ENCODE measurements at places on chromosomes 1 and 21.

GRCh38 chr1:179708434-179709195 is 34.5 kb upstream of the FAM163A start:
- DNase-seq, result no peak

DNA sequence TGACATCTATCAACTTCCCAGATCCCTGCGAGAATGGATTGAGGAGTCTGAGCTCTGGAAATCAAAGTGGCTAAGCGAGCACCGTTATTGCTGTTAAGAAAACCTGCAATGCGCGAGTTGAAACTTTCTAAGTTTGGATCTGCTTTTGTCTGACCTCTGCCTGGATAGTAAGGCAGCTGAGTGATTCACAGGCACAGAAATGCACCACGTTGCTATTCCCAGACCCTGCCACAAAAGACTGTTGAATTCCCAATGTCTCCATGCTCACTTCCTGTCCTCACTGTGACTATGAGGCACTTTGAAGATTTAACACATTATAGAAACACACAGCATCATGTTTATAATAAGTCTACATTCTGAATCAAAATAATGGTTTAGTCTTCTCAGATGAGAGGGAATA is 27.1 kb upstream of the CNIH3 start:
- no peak for DNase-seq

DNA sequence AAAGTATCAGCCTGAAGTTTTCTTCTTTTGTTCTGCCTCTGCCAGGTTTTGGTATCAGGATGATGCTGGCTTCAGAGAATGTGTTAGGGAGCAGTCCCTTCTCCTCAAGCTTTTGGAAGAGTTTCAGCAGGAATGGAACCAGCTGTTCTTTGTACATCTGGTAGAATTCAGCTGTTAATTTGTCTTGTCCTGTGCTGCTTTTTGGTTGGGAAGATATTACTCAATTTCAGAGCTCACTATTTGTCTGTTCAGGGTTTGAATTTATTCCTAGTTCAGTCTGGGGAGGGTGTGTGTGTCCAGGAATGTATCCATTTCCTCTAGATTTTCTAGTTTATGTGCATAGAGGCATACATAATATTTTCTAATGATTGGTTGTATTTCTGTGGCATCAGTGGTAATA is 12.8 kb downstream of the ZNF678 start:
- no peak for DNase-seq

GRCh38 chr1:170594066-170594626 is 62.2 kb downstream of the GORAB start:
- no peak for DNase-seq

DNA sequence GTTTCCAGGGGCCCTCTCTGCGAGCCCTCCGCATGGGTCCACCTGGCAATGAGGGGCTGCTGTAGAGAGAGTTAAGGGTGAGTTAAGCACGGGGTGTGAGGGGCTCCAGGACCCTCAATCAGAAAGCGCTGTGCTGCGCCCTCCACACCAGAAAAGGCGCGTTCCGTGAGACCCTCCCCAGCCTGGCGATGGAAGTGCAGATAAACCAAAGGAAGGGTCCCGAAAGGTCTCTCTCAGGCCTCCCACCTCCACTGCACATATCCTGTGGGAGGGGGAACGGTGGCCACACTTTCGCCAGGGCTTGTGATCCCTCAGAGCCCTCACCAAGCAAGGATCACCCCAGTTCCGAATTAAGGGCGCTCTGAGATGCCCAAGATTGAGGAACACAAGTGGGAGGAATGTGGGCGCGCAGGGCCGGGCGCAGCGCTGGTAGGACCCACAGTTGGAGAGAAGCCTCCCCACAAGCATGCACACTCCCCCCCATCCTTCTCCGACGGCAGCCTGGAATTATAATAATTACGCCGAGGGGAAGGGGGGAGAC is 1.1 kb downstream of the WNT3A start:
- DNase-seq, result no peak

DNA sequence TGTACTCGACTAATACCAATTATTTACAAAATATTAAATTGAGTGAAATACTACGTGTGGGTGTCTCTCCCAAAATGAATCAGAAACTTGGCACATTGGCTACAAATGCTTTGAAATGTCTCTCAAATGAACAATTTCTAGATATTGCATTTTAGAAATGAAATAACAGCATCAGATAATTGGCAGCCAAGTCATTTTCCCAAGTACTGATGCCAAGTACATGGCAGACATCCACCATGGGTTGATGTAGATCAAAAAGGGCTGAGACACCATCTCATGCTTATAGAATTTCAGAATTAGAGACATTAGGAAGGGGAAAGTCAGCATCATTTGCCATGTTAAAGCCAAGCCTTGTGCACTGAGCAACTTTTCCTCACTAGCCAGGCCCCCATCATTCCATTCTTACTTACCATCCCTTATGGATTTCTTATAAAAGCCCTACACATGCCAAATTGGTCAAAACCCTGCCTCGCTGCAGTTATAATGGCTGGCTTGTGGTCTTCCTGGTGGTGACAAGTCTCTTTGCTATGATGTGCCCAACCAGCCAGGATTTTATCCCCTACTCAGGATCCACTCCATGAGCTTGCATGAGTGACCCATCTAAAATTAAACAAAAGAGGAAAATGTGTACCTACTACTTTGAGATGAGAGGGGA is 73.1 kb downstream of the GREM2 start:
- DNase-seq, result no peak

DNA sequence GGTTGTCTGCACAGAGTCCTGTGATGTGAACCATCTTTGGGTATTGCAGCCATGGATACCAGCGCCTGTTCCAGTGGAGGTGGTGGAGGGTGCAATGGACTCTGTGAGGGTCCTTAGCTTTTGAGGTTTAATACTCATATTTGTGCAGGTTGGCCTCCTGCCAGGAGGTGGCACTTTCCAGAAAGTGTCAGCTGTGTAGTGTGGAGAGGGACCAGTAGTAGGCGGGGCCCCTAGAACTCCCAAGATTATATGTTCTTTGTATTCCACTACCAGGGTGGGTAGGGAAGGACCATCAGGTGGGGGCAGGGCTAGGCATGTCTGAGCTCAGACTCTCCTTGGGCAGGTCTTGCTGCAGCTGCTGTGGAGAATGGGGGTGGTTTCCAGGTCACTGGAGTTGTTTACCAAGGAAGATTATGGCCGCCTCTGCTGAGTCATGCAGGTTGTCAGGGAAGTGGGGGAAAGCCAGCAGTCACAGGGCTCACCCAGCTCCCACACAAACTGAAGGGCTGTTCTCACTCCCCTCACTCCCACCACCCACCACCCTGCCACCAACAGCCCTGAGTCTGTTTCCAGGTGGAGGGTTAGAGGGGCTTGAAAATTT is 31.2 kb upstream of the ZNF678 start:
- DNase-seq, result no peak

DNA sequence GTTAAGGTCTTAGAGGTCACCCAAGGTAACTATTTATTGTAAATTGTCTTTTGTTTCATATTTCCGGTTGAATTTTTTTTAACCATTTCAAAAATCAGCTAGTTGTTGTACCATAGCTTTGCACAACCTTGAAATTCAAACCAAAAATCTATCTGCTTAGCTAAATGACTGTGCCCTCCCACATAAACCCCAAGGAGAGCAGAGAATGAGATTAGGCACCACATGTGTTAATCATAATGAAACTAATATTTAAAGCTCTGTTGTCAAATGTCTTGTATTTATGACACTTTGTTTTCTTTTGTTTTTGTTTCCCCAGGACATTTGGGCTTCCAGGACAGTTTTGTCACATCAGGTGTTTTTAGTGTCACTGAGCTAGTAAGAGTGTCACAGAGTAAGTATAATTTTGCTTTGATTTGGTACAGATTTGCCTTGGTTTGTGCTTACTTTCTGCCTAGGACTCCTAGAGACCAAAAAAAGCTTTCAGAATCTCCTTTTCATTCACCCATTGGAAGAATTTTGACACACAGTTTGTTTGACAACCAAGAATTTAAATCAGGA is 249.9 kb downstream of the NFIA start:
- DNase-seq, result no peak

DNA sequence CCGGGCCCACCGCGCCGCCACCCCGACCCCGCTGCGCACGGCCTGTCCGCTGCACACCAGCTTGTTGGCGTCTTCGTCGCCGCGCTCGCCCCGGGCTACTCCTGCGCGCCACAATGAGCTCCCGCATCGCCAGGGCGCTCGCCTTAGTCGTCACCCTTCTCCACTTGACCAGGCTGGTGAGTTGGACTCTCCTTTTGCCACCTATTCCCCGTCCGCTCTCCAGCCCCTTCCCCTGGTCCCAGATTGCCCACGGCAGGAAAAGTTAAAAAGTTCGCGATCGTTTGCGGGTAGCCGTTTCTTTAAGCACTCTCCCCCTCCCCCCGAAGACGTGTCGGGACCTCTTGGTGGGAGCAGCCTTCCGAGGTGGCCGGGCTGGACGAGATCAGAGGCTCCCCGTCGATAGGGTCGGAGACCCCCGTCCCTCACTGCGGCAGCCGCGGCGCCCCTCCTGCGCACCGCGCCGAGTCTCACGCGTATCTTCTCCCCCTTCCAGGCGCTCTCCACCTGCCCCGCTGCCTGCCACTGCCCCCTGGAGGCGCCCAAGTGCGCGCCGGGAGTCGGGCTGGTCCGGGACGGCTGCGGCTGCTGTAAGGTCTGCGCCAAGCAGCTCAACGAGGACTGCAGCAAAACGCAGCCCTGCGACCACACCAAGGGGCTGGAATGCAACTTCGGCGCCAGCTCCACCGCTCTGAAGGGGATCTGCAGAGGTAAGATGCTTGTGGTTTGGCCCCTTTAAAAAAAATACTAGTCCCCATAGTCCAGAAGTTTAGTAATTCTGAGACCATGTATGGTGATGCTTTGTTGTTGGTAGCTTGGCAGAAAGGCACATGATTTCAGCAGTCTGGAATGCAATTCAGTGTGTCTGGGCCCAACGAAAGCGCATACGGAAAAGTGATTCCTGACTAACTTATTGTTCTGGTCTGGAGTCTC is 576 bp downstream of the CCN1 start:
- no peak for DNase-seq

- peak; percentile 68 for DNase-seq
Observed at GRCh38 chr1:16371725-16372124, 4.7 kb downstream of the SZRD1 start.

- no peak for DNase-seq
Observed at GRCh38 chr1:88877382-88877825, 14.0 kb downstream of the GTF2B start.

- DNase-seq, result no peak
Observed at GRCh38 chr1:5311147-5311546, 656.7 kb downstream of the AJAP1 start.

GRCh38 chr1:203063287-203063686 is 22.5 kb downstream of the MYOG start:
- DNase-seq, result no peak

GRCh38 chr1:150165622-150166612 is 16.2 kb downstream of the PLEKHO1 start:
- peak; percentile 53 for DNase-seq

DNA sequence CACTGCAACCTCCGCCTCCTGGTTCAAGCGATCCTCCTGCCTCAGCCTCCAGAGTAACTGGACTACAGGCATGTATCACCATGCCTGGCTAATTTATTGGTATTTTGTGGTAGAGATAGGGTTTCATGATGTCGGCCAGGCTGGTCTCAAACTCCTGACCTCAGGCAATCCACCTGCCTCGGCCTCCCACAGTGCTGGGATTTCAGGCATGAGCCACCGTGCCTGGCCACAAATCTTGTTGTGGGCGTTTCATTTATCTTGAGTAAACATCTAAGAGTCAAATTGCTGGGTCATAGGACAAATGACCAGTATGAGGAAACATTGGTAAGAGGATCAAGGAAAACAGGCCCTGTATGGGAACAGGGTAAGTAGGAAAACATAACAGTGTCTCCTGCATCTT is 17.9 kb downstream of the TMEM200B start:
- peak; percentile 11 for DNase-seq

GRCh38 chr1:1359308-1359663 is 931 bp upstream of the MXRA8 start:
- DNase-seq, result no peak

DNA sequence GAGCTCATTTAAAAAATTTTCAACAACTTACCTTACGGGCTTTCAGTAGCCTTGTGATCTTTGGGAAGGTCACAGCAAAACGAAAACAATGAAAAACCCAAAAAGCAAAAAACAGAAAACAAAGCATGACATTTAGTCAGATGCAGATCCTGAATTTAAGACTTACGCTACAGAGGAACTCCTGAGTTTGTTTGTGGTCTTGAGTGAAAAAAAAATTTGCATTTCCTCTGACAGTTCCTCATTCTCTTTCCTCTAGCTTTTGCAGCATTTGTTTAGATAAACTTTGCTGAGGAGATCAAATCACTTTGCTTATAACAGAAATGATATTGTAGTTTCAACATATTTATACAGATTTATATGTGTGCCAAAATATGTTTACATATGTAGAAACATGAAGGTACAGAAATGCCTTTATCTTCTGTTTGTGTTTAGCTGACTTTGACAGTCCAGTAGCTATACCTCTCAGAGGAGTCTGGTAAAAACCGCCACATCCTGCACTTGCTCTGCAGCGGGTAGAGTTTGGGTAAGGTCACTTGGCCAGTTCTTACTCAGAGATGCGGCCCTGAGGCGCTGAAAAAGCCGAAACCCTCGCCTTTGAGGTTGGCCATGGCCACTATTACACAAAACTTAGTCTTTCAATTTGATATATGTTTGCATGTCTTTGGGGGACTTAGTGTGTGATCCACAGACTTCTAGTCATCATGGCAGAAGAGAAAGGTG is 142.5 kb downstream of the TNR start:
- no peak for DNase-seq

- DNase-seq, result no peak
Observed at GRCh38 chr21:37461479-37461878, 94.9 kb downstream of the DYRK1A start.

DNA sequence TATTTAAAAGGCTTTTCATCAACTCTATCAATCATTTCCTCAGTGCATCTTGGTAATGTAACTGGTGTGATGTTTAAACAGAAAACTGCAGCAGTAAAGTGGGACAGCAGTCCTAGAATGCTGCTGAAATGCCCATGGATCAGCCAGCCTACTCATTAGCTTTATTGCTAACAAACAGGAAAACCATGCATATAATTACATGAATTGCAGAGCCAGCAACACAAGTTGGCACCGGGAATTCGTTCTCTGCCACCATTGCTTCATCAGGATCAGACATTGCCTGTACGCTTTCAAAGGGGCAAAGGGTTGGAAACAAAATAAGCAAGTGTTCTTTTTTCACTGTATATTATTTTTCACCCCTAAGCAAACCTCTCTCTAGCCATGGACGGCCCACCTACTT is 276.2 kb upstream of the LRRC7 start:
- DNase-seq, result no peak

DNA sequence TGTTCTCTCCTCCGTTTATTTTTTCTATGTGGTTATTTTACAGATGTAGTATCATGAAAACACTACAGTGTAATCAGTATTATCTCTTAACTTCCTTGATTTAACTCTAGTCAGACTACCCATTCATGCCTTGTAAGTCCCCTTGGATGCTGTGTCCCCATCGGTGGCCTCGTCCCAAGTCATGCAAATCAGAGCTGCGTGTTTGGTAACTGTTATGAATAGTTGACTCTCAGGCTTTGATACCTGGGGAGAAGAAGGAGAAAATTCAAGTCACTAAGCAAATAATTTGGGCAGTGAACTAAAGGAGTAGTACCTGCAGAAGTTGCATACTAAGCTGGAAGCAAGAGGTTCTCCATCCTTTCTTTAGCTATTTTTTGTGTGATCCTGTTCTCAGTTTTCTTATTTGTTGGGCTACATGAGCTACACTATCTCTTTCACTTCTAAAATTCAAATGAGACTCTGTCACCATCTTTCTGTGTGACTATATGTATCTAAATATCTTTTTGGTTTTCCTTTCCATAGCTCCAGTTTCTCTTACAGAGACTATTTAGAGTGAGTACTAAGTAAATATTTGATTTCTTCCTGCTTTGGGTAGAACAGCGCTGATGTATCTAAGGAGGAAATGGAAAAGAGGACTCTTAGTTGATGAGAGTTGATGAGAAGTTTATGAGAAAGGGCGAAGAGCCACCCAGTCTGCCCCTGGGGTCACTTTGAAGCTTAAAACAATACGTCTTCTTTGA is 50.9 kb downstream of the VANGL2 start:
- DNase-seq, result no peak

Data from inflammatory macrophage (primary cell).